Right ventricle myocardium superior (tissue), 1 donor: ENCODE measurements at places on chromosomes 2 and 18. TPM values are rescaled to one million over a fixed set of nuclear protein-coding genes. Genes with fewer than 3 reads are reported as not detected.

The TEX44 gene
- not detected for total RNA-seq

The CNDP1 gene
- not detected for total RNA-seq

DNA sequence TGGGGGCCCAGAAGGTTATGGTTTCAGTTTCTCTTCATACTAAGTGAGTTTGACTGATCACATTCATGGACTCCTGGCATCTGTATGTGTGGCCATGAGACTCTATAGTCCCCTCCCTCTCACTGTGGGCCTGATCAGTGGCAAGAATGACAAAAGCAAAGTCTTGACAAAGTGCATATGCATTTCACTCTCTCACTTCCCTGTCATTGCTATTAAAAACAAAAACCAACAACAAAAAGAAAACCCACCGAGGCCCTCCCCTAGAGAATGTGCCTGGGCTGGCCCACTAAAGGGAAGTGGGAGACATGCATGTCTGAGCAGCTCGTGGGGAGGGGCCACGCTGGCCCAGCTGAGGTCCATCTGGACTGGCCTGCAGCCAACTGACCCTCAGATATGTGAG, 600.1 kb upstream of the RAB6C start:
- DNase-seq: no peak

- peak; percentile 64 for DNase-seq
These were observed 1.4 kb upstream of the ANXA4 start for GRCh38 chr2:69740502-69740951.

DNA sequence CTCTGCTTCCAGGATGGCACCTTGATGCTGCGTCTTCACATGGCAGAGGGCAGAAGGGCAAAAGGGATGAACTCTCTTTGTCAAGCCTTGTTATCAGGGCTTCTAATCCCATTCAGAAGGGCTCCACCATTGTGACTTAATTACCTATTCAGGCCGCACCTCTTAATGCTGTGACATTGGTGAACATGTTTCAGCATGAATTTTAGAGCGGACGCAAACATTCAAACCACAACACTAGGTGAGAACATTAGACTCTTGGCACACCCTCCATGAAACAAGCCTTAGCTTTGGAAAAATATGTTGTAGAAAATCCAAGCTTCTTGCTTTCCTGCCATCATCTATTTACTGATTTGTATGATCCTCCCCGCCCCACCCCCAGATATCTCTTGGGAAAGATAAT, 17.9 kb downstream of the DAW1 start:
- DNase-seq: no peak

The PPP1R1C gene
- total RNA-seq: 21.4 TPM

The SERPINB2 gene
- not detected for total RNA-seq
